ENCODE measurements at places on chromosomes 2 and 18.

DNA sequence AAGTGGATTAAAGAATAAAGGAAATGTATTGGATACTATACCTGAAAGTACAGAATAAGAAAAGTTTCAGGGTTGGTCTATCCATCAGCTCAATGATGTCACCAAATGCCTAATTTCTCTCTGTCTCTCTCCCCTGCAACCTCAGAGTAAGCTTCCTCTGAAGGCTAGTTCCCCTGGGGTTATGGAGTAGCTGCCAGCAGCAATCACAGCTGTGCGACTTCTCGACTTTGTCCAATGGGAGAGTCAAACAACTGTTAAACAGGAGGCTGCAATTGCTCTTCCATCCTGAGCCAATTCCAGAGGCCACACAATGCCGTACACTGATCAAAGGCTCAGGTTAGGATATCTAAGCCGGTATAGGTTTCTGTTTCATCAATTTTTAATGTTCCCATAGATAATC lies 95.3 kb upstream of the FANCL start:
- DNase-seq = no peak

- DNase-seq = no peak
Observed at GRCh38 chr18:26190506-26190905, 35.7 kb upstream of the TAF4B start.

DNA sequence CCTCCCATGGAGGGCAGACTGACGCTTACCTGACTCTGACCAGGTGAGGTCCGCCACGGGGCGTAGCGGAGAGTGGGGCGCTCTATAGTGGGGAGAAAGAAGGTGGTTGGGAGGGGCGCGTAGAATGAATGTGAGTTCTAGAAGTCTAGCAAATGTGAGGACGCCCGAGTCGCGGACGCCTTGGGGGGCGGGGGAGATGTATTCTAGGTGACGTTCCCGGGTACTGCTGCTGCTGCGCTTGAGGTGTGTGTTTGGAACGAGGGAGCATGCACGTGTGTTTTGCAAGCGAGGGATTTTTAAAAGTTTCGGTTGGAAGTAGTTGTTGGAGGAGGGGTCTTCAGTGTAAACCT lies 758 bp downstream of the RIF1 start:
- DNase-seq = no peak

DNA sequence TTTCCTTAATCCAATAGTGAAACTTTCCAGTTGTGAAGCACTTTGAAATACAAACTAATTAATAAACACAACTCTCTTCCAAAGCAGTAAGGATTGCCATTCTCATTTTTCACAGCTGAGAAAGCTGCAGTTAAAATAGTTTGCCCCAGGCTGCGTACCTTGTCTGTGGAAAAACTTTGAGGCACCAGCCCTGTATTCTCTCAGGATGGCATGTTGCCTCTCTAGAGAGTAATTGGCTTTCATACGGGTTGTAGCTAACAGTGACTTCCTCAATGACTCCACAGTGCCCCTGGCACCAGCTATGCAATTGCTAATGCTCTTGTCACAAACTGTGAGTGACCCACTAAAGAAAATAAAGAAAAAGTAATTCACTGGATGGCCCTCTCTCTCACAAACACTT lies 345.7 kb downstream of the MTX2 start:
- DNase-seq = no peak

DNA sequence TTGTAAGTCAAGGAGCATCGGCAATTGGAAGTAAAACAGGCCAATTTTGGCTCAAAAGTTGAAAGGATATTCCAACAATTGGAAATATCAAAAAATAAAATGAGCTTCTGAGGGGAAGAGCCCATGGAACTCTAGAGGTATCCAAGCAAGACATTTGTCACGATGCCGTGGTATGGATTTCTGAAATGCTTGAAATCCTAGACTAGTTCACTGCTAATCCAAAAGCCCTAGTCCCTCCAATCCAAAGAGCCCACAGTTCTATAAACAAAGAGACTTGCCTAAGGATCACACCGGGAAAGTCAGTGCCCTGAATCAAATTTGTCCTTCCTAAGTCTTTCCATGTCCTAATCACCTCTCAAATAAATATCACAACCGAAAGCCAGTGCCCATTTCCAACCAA lies 85.1 kb downstream of the CLHC1 start:
- DNase-seq = no peak

DNA sequence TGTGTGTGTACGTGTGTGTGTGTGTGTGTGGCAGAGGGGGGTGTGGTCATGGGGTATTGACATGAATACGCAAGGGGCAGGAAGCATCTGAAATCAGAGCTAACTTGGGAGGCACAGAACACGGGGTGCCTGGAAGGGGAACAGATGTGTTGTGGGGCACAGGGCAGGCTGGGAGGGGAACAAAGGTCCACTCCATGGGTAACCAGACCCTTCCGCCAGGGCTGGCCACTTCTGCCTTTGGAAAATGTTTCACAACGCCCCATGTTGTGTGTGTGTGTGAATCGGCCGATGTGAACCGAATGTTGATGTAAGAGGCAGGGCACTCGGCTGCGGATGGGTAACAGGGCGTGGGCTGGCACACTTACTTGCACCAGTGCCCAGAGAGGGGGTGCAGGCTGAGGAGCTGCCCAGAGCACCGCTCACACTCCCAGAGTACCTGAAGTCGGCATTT lies at the start of gene SLC11A1:
SLC11A1 (plus strand) TSS at position 358 of the 451 bp plus-strand sequence. CDS start 96 bp downstream, outside the sequence.
- no peak for DNase-seq

- no peak for DNase-seq
Observed at GRCh38 chr2:65420712-65421431, 11.5 kb downstream of the SPRED2 start.

- DNase-seq = no peak
Observed at GRCh38 chr2:237723023-237723422, 75.6 kb upstream of the RBM44 start.

DNA sequence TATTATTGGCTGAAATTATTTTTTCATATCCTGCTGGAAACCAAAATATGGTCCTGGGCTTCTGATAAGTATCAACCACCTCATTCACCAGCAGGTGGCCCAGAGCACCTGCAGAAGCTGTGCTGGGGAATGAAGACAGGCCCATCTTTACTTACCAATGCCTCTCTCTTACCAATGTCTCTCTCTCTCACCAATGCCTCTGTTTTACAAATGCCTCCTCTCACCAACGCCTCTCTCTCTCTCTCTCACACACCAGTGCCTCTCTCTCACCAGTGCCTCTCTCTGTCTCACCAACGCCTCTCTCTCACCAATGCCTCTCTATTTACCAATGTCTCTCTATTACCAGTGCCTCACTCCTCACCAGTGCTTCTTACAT lies 2.3 kb upstream of the MAL start:
- DNase-seq = no peak

- DNase-seq = no peak
Observed at GRCh38 chr2:233185963-233186362, 65.5 kb upstream of the ATG16L1 start.

DNA sequence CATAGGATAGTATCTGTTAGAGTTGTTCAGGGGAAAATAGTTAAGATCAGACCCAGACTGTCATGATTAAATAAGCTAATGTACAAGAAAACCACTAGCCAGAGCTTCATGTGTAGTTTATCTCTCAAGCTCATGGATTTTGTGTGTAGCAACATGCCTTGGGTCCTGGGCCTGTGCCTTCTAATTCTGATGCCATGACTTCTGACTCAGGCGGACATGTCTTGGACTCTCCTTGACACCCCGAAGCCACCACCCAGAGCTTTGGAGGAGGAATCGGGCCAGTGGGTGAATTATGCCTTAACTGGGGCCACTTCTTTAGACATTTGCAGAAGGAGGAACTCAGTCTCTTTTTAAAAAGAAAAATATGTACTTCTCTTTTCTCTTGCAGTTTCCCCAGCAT lies 68.7 kb downstream of the NPAS2 start:
- no peak for DNase-seq

DNA sequence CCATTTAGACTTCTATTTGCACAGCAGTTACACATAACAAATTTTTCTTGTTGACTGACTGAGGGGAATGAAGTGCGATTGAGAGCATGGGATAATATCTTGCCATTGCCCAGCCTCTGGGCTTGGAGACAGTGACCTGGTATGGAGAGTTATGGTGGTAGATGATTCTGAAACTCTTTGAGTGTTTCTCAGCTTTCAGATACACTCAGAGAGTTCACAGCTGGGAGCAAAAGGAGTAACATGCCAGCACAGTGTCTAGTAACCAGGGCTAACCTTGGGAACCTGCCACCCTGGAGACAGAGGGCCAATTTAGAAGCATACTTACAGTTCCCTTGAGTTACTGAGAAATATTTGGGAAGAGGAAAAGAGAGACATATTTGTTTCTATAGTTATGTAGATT lies 1099.3 kb upstream of the CELF4 start:
- no peak for DNase-seq

GRCh38 chr2:62919041-62919440 lies 131.6 kb upstream of the OTX1 start:
- DNase-seq = no peak

DNA sequence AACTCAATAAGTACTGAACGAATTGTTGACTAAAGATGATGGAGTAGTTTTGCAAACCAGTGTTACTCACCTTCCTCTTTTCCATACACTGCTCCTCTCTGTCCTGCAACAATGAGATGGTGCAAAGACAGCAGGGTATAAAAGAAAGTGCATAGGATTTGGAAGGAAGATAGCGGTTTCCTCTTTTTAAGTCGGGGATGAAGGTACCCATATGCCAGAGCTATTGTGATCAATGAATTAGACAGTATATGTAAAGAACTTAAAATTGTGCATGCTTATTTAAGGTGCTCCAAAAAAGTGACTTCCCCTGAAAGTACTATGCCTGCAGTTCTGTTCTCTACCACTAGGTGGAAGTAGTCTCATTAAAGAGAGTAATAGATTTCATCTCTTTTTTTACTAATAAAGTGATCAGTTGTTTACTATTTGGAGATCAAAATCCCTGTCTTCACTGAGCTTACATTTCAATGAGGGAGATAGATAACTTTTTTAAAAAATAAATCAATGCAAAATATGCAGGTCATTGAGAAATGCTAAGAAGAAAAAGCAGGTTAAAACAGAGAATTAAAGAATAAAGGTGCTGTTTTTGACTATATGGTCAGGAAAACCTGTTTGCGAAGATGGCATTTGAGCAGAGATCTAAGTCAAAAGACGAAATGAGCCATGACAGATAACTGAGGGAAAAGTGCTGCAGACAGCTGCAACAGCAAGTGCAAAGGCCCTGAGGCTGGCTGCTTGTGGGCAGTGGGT lies 339.7 kb upstream of the SLC14A2 start:
- no peak for DNase-seq

DNA sequence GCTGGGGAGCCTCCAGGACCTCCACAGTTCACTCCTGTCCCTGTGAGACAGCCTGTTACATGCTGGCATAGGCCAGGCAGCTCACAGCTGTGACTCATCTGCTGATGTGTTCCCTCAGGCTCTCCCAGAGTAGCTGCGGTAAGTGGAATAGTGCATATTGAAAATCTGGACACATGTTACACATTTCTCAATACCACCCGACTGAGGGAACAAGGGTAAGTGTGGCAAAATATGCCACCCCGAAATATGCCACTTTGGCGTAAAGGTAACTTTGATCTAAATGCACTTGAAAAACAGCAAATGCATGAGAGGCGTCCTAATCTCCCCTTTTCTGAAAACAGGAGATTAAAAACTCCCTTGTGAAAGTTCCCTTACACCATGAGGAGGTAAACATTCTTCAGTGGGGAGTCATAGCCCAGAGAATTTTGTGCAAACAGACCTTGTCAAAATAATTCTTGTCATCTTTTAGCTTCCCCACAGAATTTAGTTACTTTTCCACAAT lies 557.9 kb downstream of the CCDC85A start:
- DNase-seq = peak; percentile 73

DNA sequence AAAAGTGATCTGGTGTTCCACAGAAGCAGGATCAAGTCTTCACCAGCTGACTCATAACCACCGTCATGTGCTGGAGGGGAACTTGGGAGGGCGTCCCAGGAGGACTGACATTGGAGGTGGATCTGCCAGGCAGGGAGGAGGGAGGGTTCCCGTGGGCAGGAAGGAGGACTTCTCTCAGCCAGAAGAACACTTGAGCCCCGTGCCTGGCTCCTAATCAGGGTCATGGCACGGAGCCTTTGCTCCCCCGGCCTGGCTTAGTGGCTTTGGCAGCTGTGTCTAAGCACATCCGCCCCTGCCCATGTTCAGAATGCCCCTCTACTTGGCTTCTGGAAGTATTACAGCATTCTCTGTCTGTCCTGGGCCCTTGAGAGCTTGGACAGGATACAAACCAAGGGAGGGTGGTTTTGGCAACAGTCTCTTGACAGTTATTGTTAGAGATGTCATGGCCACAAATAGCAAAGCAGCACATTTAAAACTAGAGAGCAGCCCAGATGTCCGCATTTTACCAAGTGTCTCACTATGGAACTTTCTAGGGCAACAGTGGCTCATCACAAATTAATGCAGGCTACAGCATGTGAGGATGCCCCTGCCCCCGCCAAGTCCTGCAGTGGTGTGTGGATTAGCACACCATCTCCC lies 11.5 kb downstream of the PPP1R7 start:
- DNase-seq = peak; percentile 54

DNA sequence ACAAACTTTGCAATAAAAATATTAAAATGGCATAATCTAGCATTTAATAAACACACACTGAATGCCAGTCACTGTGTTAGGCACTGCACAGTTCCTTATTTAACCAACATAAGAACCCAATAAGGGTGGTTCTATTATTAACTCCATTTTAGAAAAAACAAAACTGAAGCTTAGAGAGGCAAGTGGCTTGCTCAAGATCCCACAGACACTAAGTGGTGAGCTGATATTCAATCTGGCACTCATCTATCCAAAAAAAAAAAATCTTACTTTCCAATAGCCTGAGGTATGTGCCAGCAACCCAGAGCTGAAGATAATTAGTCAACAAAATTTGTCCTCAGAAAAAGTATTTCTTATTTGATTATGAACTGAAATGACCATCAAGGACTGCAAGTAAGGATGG lies 799 bp downstream of the CYTIP start:
- DNase-seq = no peak

DNA sequence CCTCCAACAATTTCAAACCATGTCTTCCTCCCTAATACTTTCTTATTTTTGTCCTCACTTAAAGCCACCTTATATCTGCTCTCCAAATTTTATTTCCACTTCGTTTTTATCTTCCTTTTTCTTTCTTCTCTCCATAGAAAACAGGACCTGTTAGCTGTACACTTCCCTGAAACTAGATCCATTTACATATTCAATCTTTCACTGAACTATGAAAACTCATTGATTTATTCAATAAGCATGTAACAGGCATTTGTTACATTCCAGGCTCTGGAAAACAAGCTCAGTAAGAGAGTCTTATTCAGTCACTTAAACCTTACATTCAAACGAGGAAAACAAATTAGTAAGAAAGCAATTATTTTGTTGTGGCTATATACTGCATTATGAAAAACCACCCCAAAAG lies 1225.3 kb downstream of the SUCLG1 start:
- DNase-seq = no peak

DNA sequence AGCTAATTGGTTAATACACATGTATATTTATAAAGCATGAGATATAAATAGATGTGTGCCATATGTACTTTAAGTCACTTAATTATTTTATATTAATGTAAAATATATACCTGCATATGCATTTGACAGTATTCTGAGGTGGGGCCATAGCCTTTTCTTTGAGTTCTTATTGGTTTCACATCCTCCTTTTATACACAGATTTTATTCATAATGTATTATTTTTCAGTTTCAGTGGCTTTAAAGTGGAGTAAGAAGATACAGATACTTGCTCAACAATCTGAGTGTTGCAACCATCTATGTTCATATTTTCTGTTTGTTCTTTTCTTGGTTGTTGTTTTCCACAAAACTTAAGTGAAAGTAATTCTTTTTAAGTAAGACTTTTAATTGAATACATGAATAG lies 436.5 kb downstream of the RND3 start:
- no peak for DNase-seq
